ENCODE measurements at places on chromosomes 4 and X.
A peak's percentile ranks its signal among the peaks of the same experiment; 100 is the strongest.

- DNase-seq: no peak
These were observed 912.5 kb upstream of the TENM3 start for GRCh38 chr4:181330654-181331201.

GRCh38 chr4:40630335-40631021, 814 bp upstream of the RBM47 start:
- no peak for DNase-seq

- no peak for DNase-seq
These were observed 94.7 kb upstream of the PUDP start for GRCh38 chrX:7242613-7243012.

DNA sequence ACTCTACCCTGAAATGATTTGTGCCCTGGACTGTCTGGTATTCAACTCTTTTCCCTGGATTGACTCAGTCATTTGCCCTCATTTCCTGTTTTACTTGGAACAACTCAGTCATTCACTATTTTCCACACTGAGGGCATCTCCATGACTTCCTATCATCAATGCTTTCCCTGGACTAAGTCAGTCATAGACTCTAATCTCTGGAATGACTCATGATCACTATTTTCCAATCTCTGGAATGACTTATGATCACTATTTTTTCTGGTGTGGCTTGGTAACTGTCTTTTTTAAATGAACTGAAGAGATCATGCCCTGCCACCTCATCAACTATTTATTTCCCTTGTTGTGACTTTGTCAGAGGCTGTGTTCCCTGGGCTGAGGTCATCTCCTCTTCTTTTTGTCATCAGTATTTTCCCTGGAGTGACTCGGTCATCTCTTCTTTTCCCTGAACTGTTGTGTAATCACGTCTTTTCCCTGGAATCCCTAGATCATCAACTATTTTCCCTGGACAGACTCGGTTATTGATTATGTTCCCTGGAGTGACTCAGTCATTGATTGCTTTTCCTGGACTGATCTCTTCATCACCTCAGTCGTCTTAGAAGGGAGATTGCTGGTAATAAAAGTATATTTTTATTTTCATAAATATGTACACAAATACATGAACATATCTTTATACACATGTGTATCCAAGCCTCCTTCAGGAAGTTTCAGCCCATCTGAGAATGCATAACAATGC, 327.1 kb upstream of the VCX start:
- DNase-seq: no peak

- no peak for DNase-seq
These were observed 101.2 kb upstream of the KLF3 start for GRCh38 chr4:38562751-38563198.

DNA sequence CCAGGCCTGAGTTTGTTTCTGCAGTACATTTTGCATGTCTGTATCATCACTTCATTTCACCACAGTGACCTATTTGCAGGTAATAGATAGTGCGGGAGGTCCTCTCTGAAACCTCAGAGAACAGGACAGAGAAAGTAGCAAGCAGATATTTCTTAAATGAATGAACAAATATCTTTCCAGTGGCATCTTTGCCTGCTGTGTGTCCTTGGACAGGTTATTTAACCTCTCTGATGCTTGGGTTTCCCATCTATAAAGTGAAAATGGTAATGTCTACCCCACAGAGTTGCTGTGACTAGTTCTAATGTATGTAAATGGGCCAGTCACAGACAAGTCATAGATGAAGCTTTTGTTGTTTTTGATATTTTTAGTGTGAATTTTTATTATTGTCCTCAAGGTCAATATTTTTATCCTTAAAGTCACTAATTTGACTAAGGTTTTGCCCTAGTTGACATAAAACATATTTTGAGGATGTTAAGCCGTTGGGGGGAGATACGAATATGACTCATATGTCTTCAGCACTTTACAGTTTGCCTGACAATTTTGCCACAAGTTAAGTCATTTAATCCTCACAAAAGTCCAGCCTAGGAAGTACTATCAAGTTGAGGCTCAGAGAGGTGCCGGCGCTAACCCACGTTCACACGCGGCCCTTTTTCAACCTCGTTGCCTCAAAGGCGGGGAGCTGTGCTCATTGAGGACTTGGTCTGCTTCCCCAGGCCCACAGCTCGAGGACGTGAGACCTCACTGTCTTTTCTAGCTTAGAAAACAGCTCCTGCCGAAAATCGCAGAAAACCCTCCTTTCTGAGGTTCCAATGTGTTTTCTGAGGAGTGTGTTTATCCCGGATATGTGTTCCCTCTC, 126.7 kb upstream of the STX18 start:
- DNase-seq: no peak

DNA sequence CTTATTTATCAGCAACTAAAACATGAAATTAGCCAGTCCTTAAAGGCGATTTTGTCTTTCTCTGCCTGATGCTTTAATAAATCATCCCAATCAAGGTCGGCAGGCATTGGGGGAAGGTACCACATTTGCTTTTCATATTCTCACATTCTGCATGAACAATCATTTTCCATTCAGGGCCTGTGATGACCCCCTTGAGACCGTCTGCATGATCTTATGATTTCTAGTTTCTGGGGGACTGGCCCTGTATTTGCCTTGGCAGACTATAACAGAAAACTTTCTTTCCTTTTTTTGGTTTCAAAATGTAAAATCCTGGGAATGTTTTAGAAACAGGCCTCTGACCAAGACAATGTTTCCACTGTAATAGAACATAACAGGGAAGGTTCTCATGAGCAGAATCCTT, 296.8 kb downstream of the IDS start:
- DNase-seq: no peak

DNA sequence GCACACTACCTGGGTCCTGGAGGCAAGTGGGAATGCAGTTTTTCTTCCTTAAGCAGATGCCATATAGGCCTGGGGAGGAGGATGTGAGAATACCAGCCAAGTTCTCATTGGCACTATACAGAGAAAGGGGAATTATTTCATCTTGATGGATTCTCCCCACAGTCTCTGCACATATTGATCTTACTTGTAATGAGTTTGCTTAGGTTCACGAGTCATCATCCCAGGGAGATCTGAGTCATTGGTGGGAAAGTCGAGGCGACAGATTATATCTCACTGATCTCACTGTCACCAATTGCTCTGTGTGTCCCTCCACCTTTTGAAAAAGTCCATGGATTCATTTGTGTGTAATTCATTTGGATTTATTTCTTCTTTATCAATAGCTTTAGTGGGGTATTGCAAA, 156.8 kb downstream of the AR start:
- DNase-seq: no peak

- peak; percentile 36 for DNase-seq
These were observed 1.6 kb upstream of the LRAT start for GRCh38 chr4:154741922-154742850.

DNA sequence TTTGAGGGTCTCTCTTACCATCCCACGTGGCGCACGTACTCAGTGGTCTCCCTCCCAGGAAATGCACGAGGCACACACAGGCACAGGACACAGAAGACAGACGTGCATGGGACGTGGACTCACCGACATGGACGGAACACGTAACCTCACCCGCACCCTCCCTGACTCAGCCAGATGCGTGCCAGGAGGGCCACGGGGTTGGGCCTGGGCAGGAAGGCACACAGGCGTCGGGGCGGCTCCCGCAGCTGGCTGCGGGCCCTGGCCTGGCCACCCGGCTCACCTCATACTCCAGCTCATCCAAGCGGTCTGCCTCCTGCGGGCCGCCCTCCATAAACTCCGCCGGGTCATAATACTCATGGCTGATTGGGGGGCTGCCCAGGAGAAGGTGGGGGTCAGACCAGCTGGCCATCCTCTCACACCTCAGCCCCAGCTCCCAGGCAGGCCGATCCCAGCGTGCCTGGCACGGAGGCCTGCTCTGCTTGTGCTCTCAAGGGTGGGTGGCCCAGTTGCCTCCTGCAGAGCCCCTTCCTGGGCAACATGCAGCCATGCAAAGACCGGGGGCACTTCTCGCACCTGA, 12.6 kb downstream of the SSR4 start:
- DNase-seq: no peak

DNA sequence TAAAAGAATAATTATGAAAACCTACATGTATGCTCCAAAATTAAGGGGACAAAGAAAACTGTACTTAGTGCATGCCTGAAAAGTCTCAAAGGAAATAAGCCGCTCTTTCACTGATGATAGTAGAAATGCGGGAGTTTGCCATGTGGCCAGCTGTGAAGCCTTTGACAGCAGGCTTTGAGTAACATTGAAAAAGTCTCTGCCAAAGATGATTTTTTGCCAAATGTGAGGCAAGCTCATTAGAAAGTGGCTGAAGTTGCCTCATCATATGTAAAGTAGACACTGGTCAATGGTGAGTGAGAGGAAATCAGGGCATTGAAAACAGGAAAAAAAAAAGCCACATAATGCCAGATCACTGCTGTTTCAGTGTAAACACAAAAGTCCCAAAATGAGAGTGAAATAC, 2360.1 kb downstream of the PCDH7 start:
- no peak for DNase-seq

GRCh38 chrX:112008724-112009123, 73.9 kb downstream of the TRPC5 start:
- DNase-seq: no peak

DNA sequence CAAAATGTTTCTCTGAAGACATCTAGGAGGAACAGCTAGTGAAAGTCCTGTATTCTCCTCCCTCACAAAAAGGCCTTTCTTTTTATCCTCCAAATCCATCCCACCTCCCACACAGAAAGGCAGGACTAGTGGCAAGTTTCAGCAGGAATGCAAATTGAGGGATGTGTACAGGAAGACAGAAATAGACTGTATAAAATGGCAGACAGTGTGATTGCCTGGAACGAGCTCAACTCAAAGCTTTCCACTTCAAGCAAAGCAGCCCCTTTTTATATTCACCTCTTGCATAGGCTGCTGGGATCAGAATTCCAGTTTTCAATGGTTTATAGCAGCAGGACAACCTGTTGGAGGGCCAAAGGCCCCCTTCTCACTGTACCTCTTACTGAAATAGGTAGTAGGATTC, 57.5 kb downstream of the DCX start:
- DNase-seq: no peak
